ENCODE measurements at places on chromosomes 3 and 15.

- no peak for DNase-seq
Observed at GRCh38 chr3:164679245-164679644, 399.1 kb downstream of the SI start.

- DNase-seq = no peak
Observed at GRCh38 chr3:68620211-68620610, 312.1 kb downstream of the TAFA4 start.

- peak; percentile 68 for DNase-seq
Observed at GRCh38 chr15:99963096-99963825, 230.0 kb upstream of the LYSMD4 start.

DNA sequence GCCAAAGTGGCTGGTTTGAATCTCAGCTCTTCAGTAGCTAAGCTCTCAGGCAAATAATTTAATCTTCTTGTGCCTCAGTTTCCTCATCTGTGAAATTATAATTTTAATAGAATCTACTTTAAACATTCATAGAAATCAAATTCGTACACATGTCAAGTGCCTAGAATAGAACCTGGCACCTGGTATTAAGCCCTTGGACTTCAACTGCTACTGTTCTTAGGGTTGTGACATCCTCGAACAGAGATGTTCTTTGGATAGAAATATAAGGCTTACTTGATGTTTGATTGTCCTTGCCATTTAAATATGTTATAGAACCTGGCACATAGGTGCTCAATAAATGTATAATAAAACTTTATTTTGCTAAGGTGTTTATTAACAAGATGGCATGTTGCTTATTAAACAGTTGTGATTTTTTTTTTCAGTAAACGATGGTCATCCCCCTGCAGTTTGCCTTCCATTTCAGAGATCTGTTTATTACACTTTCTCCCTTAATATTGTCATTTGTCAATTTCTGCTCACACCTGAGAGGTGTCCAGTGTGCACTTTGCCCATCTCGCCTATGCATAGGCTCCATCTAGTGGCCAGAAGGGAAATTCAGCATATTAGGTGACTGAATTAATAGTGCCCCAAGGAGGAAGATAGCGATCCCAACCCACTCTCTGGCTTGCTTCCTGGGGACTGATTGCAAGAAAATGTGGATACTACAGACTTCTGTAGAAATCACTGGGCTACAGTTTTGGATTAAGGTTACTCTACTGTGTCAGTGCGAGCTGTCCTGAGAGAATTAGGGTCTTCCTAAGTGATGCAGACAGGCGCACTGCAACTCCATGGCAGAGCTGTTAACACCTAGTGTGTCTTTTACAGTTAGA, 10.7 kb downstream of the IGF1R start:
- DNase-seq = peak; percentile 5

All from MV-4-11 (cell line).